Glomerular endothelial cell (primary cell): ENCODE measurements at places on chromosomes 2 and 18. TPM values are rescaled to one million over a fixed set of nuclear protein-coding genes. Genes with fewer than 3 reads are reported as not detected.

FAM110C gene
- 0.34 TPM in 1 of 2 replicates, not detected in the other for total RNA-seq

DNA sequence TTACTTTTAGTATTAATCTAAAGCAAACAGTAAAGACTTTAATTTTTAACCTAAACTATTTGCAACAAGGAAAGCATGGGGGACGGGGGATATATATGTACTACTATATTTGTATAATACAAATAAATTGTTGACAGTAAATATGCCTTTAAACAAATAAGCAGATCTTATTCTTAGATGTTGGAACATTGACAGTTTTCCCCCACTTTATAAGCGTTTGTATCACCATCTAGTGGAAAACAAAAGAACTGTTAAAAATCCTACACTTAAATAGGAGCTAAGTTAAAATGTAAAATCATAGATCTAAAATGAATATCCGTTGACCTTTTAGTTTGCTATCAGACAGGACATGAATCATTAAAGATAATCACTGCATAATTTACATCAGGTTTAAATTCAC is 50.0 kb downstream of the RBBP8 start:
- no peak for DNase-seq

GRCh38 chr2:25380023-25380422 is 38.3 kb upstream of the DNMT3A start:
- DNase-seq, result no peak

GRCh38 chr2:211766689-211767088 is 771.9 kb downstream of the ERBB4 start:
- no peak for DNase-seq

DNA sequence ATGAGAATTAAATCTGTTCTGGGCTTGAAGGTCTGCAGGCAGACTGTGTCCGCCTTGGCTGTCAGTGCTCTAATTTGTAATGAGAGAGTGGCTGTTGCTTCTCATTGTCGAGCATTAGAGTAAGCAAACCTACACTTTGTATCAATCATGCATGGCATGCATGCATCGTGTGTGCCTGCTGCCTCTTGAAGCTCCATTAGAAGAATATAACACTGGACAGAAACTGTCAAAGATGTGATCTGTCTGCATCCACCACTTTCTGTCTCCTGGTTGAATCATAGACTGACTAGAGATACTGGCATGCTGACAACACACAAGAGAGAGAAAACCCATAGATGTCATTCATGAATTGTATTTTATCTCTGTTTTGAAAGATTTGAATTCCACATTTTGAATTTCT is 275.0 kb upstream of the NXPH2 start:
- no peak for DNase-seq
